ENCODE measurements at places on chromosomes 13 and 19.

GRCh38 chr19:15330801-15331418 lies 1.4 kb downstream of the BRD4 start:
- peak; percentile 42 for DNase-seq

DNA sequence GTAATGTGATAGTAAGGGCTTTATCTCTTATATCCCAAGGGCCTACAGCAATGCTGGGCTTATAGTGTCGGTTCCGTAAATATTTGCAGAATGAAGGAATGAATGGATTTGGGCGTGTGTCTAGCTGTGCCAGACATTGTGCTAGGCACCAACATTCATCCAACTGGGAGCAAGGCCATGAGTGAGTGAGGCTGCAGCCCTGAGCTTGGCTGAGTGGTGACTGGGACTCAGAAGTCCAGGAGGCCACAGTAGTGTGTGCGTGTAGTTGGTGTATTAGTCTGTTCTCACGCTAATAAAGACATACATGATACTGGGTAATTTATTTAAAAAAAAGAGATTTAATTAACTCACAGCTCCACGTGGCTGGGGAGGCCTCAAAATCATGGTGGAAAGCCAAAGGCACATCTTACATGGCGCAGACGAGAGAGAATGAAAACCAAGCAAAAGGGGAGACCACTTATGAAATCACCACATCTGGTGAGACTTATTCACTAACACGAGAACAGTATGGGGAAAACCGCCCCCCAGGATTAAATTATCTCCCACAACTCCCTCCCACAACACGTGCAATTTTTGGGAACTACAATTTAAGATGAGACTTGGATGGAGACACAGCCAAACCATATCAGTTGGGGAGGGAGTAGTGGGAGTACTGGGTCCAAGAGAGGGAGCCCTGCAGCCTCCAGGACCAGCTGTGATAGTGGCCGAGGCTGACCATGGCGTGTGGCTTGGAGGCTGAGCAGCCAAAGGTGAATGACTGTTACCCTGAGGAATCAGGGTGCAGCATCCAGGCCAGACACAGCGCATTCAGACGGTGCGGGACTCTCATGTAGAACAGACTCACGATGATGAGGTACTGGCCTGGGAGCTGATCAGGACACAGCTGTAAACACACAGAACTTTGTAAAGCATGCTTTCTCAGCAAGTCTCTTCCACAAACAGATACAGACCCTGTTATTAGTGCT lies 104.6 kb downstream of the TEX26 start:
- DNase-seq: no peak

GRCh38 chr19:50315773-50316448 lies 13.3 kb downstream of the KCNC3 start:
- peak; percentile 84 for DNase-seq

DNA sequence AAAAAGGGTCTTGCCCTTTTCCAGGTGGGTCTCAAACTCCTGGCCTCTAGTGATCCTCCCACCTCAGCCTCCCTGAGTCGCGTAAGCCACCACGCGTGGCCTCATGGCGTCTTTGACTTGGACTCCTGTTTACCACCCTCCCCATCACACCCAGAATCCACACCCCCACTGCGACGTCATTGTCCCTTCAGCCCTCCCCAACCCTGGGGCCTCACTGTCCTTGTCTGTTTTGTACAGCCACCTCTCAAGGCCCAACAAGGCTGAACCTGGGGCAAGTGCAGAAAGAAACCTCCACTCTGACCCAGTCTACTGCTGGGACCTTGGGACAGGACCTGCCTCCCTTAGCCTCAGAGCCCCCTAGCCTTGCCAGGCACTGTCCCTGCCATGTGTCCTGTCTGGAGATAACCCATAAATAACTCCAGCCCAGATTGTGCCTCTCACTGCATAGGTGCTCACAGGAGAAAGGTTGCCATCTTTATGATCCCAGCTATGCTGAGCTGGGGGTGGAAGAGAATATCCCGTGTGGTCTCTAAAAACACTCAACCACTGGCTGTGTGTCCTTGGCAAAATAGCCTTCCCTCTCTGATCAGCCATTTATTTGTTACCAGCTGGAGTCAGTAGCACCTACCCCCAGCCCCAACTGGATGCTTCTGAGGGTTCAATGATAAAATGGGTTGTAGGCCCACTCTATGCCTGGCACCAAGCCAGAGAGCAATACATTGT lies 1.8 kb upstream of the IFI30 start:
- peak; percentile 30 for DNase-seq

DNA sequence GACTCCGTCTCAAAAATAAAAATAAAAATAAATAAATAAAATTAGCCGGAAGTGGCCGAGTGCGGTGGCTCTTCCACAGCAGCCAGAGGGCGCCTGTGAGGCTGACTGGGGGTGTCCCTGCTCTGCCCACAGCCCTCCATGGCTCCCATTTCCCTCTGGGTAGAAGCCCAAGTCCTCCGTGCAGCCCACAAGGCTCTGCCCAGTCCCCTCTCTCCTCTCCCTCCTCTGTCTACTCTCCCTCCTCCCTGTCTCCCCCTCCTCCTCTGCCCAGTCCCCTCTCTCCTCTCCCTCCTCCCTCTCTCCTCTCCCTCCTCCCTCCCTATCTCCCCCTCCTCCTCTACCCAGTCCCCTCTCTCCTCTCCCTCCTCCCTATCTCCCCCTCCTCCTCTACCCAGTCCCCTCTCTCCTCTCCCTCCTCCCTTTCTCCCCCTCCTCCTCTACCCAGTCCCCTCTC lies 20.4 kb downstream of the MISP start:
- DNase-seq: peak; percentile 80

GRCh38 chr19:49058562-49058961 lies 1.0 kb upstream of the CGB7 start:
- peak; percentile 66 for DNase-seq

- no peak for DNase-seq
Measured at GRCh38 chr19:29537601-29538000, 11.8 kb downstream of the VSTM2B start.

DNA sequence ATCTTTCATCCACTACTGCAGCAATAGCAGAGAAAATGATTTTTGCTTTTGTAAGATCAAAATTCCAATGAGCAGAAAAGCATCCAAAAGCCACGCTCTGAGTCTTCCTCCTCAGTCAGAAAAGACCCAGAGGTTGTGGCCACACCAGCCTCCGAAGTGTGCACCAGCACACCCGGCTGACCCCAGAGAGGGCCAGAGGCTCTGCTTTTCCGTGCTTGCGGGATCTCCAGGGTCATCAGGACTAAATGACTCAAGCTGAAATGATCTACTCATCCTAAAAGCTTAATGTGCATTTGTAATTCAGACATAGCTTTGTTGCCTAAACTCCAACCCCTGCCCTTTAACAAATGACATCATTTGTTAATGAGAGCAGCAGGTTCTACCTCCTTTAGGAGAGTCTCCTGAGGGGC lies 16.5 kb downstream of the RXFP2 start:
- no peak for DNase-seq

DNA sequence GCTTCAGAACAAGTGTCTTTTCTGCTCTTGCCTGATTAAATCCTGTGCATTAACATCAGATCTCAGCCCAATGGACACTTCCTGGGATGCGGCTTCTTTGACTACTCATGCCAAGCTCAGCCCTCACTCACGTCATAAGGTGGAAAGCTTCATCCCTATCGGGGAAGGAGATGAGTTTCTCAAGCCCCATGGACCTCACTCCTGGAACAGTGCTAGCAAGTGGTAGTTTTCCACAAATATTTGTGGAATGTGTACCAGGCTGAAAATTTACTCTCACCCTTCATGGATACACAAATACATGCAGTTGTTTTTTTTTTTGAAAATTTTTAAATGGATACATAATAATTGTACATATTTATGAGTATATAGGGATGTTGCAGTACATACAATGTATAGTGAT lies 34.6 kb upstream of the FARP1 start:
- no peak for DNase-seq

DNA sequence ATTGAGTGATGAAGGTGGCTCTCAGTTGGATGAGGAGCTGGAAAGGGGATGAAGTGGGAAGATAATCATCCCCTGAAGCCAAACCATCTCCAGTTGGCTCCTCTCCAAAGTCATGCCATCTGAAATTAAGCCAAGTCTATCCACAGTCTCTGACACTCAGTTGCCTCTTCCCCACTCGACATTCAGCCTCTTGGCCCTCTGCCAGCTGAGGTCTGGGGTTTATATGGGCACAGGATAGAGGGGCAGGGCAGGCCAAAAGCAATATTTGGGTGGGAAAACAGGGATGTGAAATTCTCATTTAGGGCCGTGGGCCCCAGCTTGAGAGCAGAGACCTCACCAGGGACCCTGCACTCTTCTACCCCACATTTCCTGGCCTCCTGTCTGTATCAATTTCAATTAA lies 85.9 kb downstream of the SLITRK1 start:
- no peak for DNase-seq

GRCh38 chr13:90750021-90750420 lies 597.5 kb upstream of the MIR17HG start:
- no peak for DNase-seq

DNA sequence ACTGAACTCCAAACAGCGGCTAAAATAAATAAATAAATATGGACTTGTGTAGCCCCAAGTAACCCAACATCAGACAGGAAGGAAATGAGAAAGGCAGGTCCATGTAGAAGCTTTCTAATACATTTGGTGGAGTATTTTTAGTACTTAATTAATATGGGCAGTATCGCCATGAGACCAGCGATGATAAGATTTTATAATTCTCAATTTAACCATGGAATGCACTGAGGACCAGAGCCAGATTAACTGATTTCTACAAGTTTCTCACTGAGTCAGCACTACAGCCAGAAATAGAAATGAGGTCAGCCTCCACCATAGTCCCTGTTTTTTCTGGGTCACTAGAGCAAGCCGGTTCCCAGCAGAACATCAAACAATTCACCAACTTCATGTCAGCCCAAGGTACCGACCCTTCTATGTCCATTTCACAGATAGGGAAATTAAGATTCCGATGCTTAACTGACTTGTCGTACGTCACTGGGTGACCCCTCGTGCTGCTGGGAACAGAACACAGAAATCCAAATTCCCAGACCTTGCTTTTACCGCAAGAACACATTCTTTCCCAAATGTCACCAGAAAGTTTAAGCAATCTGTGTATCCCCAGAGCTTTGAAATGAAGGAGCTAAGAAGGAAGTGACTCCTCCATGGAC lies 90.4 kb downstream of the COL4A1 start:
- no peak for DNase-seq

DNA sequence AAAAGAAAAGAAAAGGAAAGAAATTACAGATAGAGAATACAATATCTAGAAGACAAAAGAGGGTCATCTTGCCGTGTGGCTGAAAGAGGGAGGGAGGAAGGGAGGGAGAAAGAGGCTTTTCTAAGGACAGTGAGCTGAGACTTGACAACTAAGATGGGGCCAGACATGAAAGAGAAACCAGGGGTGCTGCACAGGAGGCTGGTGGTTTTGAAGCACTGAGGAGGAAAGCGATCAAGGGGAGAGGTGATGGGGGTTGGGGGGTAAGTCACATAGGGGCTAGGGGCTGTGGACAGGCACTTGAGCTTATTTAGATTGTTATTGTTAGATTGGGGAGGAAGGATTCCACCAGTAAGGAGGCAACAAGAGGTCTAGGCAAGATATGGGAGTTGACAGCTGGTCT lies 17.3 kb downstream of the PNPLA6 start:
- DNase-seq: peak; percentile 15

- DNase-seq: no peak
Measured at GRCh38 chr19:33055718-33056117, 9.0 kb downstream of the RHPN2 start.

DNA sequence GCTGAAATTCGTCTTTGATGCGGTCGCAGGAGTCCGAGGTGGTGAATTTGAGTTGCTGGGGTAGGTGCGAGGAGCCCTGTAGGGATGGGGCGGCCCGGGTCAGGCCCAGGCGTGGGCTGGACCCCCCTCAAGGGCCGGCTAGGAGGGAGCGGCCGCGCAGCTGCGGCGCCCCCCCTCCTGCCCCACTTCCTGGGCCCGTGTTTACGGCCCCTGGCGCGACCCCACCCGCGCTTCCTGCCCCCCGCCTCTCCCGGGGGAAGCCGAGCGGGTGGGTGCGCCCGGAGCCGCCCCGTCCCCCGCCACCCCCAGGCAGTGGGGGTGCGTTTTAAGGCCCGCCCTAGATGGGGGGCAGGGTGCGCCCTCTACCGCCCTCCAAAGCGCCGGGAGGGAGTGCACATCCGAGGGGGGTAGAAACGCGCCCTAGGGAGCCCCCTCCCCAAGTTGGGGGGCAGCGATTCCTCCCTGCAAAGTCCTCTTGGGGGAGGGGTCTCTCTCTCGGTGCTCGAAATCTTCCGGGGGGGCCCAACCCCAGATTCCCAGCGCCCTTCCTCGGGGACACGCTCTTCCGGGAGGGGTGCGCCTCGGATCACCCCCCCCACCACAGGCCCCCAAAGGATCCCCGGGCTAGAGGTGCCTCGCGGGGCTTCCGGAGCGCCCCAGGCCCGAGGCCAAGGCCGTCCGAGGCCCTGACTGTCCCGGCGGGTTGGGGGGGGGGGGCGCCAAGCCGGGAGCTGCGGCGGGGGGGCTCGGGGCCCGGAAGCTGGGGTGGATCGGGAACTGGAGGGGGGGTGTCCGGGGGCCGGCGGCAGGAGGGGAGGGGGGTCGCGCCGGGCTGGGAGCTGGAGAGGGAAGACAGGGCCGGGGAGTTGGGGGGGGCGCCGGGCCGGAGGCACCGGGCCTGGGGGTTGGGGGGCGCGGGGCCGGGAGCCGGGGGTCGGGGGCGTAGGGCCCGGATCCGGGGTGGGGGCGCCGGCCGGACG lies 823 bp downstream of the TLE5 start:
- DNase-seq: peak; percentile 86

DNA sequence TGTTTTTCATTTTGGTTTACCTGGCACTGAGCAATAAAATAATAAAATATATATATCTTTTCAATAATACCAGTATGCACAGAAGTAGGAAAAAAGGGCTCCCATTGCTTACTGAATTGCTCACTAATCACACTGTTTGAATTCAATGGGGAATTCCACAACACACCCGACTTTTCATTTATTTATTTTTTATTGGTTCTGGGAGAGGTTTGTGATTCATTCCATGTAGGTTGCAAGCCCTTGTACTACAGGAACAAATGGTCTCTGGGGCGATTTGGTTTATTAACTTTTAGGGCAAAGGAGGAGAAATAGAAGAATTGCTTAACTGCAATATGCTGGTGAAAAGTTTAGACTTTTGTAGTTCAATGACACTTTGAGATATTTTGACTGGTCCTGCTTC lies 207.4 kb downstream of the DCT start:
- no peak for DNase-seq

GRCh38 chr19:6442087-6442688 lies 8.6 kb upstream of the SLC25A41 start:
- no peak for DNase-seq

DNA sequence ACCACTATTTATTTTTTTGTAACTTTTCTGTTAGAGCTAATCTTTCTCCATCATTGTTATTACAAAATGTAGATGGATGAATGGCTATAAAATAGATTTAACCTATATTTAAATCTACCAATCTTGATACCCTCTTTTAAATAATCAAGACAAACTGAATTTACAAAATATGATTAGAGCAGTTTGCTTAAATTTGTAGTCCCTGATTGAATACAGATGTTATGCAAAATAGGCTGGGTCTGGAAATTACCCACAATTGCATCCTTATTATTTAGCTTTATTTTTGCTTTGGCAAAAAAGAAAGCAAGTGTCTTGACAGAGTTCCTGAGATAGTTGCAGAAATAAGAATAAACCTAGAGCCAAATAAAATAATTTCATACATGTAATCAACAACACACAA lies 352.8 kb downstream of the KLF12 start:
- peak; percentile 29 for DNase-seq
